Brain (organoid and tissue), 16 donors: ENCODE measurements at places on chromosomes 12 and 14. TPM values are rescaled to one million over a fixed set of nuclear protein-coding genes. Genes with fewer than 3 reads are reported as not detected.

KRT71 gene
- polyA plus RNA-seq = not detected

PLEKHG7 gene
- not detected for polyA plus RNA-seq

CHGA gene
- polyA plus RNA-seq = 1,071 TPM

CISTR gene
- polyA plus RNA-seq = not detected

TPPP2 gene
- polyA plus RNA-seq = not detected

BMAL2 gene
- polyA plus RNA-seq = 4.1 TPM
